ENCODE measurements at places on chromosomes 1 and 21. TPM values are rescaled to one million over a fixed set of nuclear protein-coding genes. Genes with fewer than 3 reads are reported as not detected.

GRCh38 chr1:7334475-7335035 is 436.5 kb upstream of the VAMP3 start:
- no peak for DNase-seq

- no peak for DNase-seq
Measured at GRCh38 chr1:79197421-79197820, 190.9 kb upstream of the ADGRL4 start.

DNA sequence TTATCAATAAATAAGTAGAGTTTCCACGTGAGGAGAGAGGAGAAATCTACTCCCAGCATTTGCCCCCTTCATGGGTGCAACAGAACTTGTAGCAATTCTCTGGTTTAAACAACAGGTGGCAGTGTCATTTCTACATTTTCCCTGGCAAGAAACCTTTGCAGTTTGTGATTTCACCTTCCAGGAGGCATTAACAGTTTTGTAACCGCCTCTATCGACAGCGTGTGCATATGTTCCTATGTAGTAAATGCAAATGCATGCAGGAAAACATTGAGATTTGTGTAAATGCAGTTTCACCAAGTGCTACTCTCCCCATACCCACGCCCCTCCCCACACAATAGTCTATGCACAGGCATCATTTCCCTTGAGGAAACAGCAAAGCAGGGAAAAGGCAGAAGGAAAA is 494.7 kb downstream of the SMYD3 start:
- peak; percentile 26 for DNase-seq

DNA sequence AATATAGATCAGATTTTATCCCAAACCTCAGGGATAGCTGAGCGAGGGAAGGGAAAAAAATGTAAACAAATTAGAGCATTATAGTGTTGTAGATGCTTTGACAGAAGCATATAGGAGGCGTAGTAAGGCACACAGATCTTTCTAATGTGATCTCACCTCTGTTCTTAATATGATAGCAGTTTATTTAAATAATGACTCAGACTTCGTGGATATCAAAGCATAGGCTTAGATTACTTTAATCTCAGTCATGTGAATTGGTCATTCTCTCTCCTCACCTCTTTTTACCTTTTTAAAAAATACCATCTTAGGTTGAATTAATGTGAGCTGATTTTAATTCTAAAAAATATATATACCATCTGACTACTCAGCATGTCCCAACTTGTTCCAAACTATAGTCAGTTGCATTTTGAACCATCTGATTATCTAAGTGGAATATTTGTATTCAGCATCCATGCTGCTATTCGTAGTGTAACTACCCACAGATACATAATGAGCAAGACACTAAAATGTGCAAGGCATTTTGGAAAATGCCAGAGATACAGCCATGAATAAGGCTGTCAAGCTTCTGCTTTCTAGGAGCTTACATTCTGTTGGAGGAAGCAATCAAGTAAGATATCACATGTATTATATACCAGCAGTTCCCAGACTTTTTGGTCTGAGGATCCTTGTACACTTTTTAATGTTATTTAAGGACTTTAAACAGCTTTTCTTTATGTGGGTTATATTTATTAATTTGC is 76.7 kb downstream of the OSBPL9 start:
- DNase-seq = no peak

- DNase-seq = peak; percentile 41
Measured at GRCh38 chr21:44054710-44055109, 42.6 kb downstream of the TRAPPC10 start.

- DNase-seq = no peak
Measured at GRCh38 chr1:119286587-119287181, 81.9 kb upstream of the HAO2 start.

- DNase-seq = no peak
Measured at GRCh38 chr1:89288051-89288340, 15.3 kb upstream of the GBP5 start.

DNA sequence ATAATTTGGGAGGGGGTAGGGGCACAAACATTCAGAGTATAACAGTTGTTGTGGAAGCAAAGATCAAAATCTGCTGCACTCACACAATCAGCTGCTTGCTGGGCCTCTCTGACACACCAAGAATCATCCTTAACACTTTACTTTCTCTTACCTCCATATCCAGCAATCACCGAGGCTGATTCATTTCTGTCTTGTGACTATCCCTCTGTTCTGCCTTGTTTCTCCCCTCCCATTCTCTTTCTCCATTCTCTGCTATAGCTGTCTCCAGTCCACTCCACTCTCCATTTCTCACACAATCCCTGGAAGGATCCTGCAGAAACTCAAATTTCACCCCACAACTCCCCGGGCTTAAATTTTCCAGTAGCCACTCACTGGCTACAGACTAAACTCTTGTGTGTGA is 91.8 kb upstream of the NGF start:
- DNase-seq = no peak

- DNase-seq = no peak
Measured at GRCh38 chr1:26697431-26697977, 1.7 kb downstream of the ARID1A start.

DNA sequence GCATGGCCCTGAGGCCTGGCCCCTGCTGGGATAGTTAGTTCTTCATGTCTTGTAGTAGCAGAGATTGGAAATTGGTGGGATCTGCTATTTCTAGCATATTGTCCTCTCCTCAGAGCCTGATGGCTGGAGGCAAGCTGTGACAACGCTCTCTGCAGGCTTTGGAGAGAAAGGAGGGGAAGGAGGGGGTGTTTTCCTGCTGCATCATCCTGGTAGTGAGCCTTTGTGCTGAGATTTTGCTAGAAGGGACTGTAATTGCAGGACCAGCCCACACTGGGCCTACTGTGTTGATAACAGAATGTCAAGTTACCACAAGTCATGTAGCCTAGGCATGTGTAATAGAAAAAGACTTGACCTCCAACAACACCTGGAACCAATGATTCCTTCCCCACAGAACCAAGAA is 351.0 kb downstream of the SIPA1L2 start:
- no peak for DNase-seq

DNA sequence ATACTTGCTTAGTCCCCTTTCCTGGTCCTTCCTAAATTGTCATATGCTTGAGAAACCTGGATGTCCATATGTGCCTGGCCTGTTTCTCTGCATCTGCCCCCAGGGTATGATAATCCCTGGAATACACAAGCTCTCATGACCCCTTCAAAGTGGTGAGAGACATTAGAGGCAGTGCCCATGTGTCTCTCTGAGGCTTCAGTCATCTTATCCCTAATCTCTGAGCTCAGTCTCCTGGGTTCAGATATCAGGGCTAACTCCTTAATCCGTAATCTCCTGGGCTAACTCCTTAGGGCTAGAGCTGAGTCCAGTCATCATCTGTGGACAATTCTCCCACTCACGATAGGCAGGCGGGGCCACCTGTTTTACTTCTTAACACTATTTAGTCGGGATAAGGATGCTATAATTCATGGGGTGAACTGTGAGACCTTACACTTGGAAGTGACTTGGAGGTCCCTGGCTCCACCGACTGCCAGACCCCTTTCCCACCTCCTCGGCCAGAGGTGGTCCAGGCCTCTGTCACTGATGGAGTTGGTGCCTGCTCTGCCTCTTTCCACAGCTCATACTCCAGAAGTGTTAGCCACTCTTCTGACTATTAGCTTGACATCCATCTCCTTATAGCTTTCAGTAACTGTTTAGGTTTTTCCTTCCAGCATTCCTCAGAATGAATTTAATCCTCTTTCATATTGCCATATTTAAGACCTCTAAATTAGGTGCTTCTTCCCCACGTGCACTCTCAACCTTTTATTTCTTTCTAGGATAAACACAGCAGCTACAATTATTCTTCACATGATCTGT is 22.7 kb downstream of the CCN1 start:
- DNase-seq = no peak

DNA sequence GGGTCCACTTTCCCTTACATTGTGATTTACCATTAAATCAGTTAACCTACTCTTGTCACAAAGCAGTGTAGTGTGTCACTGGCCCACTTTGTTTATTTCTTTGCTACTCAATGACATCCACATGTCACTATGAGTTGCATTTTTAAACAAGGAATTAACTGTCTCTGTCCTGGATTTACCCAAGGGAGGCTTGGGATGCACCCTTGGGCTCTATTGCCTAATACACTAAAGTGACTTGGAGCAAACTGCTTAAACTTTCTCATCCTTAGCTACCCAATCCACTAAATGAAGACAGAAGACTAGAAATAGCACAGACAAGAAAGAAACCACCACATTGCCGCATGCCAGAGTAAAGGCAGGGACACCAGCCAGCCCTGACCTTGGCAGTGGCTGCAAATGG is 136.2 kb upstream of the TIAM1 start:
- no peak for DNase-seq

DNA sequence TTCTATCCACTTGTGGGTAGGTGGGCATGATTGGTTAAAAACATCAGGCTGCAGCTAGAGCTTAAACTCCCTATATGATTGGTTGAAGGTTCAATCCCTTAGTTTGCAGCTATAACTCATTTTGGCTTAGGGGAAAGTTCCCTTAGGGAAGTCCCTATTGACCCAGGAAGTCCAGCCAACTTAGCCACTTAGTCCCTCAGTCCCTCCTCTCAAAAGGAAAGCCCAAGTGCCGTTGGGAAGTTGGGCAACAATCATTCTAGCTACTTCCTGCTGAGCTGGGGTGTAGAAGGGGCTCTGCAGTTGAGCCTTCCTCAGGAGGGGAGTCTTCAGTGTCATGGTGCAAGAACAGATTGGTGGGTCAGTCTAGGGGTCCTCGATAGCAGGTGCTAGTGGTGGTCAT is 12.2 kb downstream of the MSTO1 start:
- DNase-seq = no peak

GRCh38 chr1:183730107-183730724 is 74.7 kb upstream of the RGL1 start:
- no peak for DNase-seq

DNA sequence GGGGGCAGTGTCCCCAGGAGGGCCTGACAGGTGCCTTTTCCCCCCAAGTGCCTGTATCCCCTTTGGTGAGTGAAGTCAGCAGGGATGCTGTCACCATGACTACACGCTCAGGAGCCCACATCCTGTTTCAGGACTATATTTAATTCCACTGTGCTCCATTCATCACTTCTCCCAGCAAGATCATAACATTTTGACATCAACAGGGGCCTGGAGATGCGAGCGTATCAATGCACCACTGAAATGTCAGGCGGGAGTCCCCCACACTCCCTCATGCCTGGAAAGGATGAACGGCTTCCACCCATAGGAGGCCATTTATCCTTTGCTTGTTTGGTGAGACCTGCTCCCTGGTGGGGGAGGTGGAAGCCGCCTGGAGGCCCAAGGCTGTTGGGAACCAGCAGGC is 119.1 kb downstream of the PTPRU start:
- DNase-seq = no peak

- no peak for DNase-seq
Measured at GRCh38 chr1:63014267-63014666, 230.3 kb downstream of the ATG4C start.

DNA sequence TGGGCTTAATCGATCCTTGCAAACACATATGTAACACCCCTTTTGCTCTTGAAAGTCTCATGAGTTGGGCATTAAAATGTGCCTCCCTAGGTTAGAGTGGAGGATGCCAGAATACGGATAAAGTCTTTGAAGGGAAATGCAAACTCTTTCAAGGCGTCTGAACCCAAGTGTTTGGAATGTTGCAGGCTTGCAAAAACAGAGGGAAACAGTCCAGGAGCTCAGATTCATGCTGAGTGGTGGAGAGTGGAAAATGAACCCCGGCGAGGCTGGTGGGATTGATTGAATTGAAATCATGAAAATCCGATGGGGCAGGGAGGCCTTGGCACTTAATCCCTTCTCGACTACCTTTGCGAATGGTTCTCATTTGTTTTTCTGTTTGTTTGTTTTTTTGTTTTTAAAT is 175.5 kb downstream of the PGBD5 start:
- no peak for DNase-seq

GRCh38 chr1:160414881-160415280 is 14.5 kb downstream of the VANGL2 start:
- no peak for DNase-seq

GRCh38 chr1:210905944-210906453 is 227.9 kb downstream of the KCNH1 start:
- no peak for DNase-seq

DNA sequence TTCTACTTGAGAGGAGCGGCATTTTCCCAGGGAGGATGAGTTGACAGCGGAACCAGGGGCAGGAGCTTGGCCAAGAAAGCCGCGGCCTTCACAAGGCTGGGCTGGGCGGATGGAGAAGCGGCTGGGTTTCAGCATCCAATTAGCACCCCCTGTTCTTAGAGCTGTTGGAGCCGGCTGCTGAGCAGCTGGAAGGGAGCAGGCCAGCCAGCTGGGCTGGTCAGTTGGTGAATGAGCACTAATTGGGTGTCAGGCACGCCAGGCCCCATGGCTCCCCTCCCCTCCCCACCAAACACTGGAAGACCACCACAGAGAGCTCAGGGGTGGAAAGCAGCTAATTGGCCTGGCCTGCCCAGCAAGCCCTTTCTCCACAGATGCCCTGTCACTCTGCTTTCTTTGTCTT is 245.6 kb downstream of the RRAGC start:
- peak; percentile 21 for DNase-seq

DNA sequence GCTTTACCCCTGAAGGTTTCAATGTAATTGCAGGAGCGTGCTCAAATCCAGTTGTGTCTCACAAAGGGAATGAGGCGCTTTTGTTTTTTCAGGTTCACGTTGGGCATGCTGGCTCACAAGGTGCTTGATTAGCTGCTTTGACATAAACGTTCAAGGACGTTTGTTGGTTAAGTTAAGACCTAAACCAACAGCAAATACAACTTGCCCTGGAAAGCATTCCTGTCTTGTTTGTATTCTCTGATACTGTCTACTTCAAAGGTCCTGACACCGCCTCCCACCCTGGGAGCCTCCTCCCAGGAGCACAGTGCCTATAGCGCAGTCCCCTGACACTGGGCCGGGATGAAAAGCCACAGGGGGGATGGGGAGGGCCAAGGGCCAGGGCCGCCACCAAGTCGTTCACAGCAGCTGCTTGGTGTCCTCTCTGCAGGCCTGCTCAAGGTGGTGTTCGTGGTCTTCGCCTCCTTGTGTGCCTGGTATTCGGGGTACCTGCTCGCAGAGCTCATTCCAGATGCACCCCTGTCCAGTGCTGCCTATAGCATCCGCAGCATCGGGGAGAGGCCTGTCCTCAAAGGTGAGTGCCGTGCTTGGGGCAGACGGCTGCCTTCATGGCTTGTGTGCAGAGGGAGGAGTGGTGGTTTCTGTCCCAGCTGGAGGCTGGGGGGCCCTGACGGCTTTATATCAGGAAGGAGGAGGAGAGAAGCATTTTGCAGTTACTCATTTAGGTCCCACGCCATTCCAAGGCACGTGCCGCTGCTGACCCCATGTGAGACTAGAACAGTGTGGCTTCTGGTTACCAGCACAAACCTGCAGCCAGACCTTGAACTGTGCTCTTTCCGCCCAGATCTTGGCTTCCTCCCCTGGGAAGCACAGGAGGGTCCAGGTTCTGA is 6.1 kb downstream of the FAM3B start:
- DNase-seq = no peak

GRCh38 chr1:41626146-41626545 is 141.7 kb upstream of the EDN2 start:
- DNase-seq = no peak

The OR2T2 gene
- not detected for total RNA-seq

The COL18A1 gene
- total RNA-seq = 11.4 TPM

The FCN3 gene
- total RNA-seq = not detected

The EDEM3 gene
- total RNA-seq = 93.3 TPM

The PGLYRP4 gene
- total RNA-seq = not detected

The CFHR4 gene
- total RNA-seq = 0.41 TPM

The ZNF593OS gene
- total RNA-seq = not detected

The COPA gene
- 161 TPM for total RNA-seq

The FMO2 gene
- total RNA-seq = 0.41 TPM

The POLR3GL gene
- total RNA-seq = 14.7 TPM

The KCNJ9 gene
- total RNA-seq = 11.4 TPM

The GBP6 gene
- total RNA-seq = under 0.01 TPM

The TRIM67 gene
- 24.1 TPM for total RNA-seq

The TTLL7 gene
- 134 TPM for total RNA-seq

The RGSL1 gene
- total RNA-seq = 0.82 TPM
